ENCODE measurements at places on chromosomes 6 and 20.
A peak's percentile ranks its signal among the peaks of the same experiment; 100 is the strongest.

- DNase-seq = no peak
Measured at GRCh38 chr6:168468045-168468444, 27.1 kb downstream of the SMOC2 start.

GRCh38 chr6:150336299-150336698, 32.5 kb upstream of the IYD start:
- DNase-seq = no peak

GRCh38 chr6:32178547-32179440, 589 bp downstream of the RNF5 start:
- DNase-seq = no peak

GRCh38 chr6:13079096-13079723, 249.1 kb downstream of the TBC1D7 start:
- no peak for DNase-seq

- DNase-seq = no peak
Measured at GRCh38 chr20:22823119-22823518, 212.0 kb upstream of the SSTR4 start.

DNA sequence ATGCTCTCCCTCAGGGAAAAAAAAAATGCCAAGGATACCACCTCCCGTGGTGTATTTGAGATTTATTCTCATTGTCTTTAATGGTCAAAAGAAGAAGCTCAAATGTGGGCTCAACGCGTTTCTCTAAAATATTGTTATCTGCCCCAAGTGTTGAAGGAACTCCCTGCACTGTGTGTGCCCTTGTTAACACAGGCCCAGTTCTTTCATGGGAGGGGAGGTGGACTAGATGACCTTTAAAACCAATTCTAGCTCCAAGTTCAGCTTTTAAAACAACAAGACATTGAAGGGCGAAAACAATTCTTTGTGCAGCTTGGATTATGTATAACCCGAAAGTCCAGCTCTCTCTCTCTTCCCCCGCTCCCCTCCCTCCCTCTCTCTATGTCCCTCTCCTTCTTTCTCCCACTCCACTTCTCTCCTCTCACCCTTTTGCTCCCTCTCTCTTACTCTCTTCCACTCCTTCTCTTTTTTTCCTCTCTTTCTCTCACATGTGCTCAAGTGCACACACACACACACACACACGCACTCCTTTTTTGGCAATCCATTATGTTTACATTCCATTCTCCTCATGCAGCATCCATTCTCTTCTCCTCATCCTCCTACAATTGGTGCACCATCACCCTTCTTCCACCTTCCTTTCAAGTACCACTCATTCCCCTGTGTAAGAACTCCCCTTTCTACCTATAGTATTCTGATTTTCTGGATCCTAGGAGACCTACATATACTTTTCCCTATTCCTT, 8.5 kb downstream of the HLA-DMB start:
- no peak for DNase-seq

GRCh38 chr6:131000544-131000943, 62.5 kb downstream of the EPB41L2 start:
- no peak for DNase-seq

- no peak for DNase-seq
Measured at GRCh38 chr20:13492001-13492481, 146.7 kb downstream of the TASP1 start.

GRCh38 chr6:56637640-56638039, 5.0 kb downstream of the DST start:
- no peak for DNase-seq

- DNase-seq = no peak
Measured at GRCh38 chr6:73569121-73569520, 48.3 kb upstream of the EEF1A1 start.

GRCh38 chr20:59665656-59666555, 61.6 kb downstream of the PHACTR3 start:
- DNase-seq = no peak

DNA sequence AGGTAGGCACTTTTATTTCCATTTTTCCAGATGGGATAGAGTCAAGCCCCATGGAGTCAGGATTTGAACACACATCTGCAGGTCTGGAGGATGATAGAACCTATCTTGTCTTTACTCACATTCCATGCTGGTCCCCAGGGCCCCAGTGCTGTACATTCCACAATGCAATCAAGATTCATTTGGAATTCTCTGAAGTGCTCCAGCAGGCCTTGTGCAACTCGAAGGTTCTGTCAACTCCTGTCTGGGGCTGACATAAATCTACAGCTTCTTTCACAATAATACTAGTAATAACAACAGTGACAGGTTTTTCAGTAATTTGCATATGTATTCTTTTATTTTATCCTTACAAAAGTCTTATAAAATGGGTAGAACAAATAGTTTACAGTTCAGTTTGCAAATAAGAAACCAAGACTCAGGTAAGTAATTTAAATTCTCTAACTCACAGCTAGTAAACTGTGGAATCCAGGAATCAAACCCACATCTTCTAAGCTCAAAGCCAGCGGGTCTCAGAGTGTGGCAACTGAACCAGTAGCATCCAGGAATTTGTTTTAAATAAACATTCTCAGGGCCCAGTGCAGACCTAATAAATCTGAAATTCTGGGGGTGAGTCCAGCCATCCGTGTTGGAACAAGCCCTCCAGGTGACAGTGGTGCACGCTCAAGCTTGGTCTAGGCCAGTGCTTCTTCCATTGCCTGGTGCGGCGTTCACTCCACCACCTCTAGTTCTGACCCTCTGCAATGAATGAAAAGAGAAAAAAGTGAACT, 137.0 kb upstream of the TNFAIP3 start:
- DNase-seq = no peak

DNA sequence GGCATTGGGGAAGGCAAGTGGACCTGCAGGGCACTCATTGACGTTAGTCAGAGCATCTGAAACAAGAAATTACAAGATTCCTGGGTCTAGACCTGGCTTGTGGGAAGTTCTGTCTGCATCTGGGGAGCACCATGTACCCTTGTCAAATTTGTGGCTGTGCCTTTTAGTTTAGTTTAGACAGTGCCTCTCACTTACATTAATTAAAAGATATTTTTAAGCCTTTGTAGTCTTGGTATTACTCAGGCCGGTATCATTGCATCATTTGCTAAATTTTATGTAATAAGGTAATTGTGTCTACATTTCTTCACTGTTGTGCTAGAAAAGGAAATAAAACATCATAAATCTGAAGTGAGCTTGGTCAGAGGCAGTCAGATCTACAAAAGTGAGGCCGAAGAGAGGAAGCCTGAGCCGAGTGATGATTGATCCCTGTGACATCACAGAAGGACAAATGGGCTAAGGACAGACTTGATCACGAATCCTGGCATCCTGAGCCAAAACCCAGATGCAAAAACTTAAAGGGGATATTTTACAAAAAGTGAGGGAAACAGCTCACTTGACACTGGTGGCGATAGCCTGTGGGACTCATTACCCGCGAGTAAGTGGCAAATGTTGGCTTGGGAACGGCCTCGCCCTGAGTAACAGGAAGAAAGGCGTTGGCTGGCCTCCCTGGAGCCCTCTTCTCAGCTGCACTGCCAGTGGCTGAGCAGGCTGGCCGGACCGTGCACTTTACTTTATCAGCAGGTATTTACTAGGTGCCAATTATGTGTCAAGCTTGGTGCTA, 106.5 kb downstream of the TCP11 start:
- peak; percentile 92 for DNase-seq

- peak; percentile 76 for DNase-seq
Measured at GRCh38 chr6:30883685-30884520, at the start of gene DDR1. DDR1 (plus strand) TSS chr6:30884519; CDS start chr6:30888730, 4,211 bp downstream.

DNA sequence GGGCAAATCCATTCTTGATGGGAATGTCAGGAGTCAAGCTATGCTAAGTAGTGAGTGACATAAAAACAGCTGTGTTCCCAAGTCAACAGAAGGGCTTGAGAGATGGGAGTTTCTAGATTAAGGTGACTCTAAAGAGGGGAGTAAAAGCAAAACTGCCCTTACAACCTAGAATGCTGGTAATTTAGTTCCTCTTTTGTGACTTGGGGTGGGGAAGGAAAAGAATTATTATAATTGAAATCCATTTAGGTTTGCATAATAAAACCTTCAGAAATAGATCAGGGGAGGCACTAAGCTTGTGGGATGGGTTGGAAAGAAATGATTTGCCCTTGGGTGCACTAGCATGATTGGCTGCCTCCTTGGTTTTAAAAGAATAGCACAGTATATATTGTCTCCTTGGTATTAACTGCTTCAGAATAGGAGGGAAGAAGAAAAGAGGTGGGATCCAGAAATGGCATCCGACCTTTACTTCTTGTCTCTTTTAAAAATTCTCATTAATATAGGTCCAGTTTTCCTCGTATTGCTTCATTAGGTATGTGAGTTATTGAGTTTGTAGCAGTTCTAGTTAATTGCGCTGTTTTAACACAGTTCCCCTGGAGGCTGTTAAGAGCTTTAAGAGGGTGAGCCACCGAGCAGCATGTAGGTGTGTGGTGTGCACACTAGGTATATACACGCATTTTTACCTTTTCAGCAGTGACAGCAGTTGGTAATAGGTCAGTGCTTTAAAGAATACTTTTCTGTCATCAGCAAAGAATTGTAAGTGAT, 95.3 kb upstream of the VSTM2L start:
- DNase-seq = no peak

- no peak for DNase-seq
Measured at GRCh38 chr6:16006681-16007080, 122.2 kb upstream of the MYLIP start.

- no peak for DNase-seq
Measured at GRCh38 chr6:166530211-166531095, 56.0 kb downstream of the RAMACL start.

- peak; percentile 52 for DNase-seq
Measured at GRCh38 chr20:36645998-36646397, at the start of gene SLA2. SLA2 (minus strand) TSS chr20:36646196; CDS start chr20:36641335, 4,861 bp downstream.

- DNase-seq = peak; percentile 93
Measured at GRCh38 chr6:291697-292505, at the start of gene DUSP22. DUSP22 (plus strand) TSS chr6:292487; CDS start chr6:292540, 53 bp downstream.

DNA sequence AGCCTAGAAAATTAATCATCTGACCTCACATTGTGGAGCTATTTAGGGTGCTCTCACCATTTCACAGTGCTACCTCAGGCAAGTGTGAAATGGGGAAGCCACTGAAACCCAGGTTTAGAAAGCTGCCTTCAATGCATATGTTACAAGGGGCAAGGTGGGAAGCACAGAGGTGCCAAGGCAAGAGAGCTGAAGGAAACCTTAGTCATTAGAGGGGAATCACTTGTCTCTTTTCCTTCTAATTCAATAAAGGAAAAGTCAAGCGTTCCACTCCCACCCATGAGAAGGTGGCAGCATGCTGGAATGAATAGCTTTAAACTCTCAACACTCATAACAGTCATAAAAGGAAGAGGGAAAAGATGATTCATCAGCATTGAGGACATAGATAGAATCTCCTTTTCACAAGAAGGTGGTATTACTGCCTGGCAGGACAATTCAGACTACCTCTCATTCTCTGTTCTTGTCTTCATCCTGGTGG, 251.9 kb upstream of the IRAK1BP1 start:
- no peak for DNase-seq

- DNase-seq = no peak
Measured at GRCh38 chr6:39197922-39198500, 31.3 kb downstream of the KCNK5 start.

- no peak for DNase-seq
Measured at GRCh38 chr6:151075527-151075926, 164.2 kb upstream of the AKAP12 start.

GRCh38 chr6:84739866-84740208, 24.6 kb downstream of the TBX18 start:
- no peak for DNase-seq

DNA sequence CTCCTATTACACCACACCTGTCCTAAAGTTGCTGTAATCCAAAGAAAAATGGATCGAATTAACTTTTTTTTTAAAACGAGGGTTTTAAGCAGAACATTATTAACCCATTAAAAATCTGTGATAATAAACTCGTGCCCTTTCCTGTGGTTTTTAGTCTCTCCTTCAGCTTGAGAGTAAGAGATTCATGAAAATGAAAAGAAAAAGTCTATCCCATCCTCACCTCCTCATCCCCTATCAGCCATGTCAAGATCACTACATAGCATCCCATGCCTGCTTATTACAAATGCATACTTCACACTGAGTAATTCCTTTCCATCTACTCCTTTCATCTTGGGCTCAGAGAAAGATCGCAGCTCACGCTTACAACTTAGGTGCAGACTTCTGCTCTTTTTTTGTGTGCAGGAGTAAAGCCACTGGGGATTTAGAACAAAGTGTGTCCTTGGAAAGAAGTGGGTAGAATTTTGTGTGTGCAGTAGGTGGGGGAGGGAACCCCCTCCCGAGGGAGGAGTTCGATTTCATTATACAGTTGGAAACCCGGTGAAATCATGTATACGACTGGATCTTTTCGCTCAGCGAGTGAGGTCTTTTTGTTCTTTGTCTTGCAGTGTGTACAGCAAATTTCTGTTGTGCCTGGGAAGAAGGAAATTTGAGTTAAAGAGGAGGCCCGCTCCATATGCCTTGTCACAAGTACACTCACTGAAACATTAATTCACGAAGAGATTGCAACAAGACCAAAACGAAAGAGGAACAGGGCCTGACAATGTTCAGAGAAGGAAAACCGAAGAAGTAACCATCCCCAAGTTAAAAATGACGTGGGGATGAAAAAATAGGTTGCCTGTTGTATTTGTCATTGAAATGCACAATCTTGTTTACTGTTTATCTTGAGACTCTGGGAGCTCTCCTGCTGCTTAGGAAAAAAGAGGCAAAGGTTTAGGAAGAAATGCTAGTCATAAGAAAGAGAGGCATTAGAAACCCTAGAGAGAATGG, 146.5 kb upstream of the ZNF217 start:
- DNase-seq = no peak

DNA sequence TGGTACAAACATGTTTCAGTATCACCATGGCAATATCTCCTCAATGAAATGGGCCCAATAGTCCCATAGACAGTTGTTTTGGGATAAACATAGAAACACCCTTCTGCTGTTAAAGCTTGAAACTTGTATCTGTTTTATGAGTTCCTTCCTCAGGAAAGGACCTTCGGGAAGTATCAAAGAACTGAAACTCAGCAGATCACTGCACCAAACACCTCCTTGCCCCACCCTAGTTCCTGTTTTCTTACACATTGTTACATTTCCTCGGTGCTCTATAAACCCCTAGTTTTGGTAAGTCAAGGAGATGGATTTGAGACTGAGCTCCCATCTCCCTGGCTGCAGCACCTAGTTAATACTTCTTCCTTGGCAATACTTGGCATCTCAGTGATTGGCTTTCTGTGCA, 73.8 kb upstream of the ECI2 start:
- no peak for DNase-seq

GRCh38 chr6:137588472-137588871, 94.3 kb upstream of the OLIG3 start:
- no peak for DNase-seq

GRCh38 chr6:164812706-164813105, 496.7 kb downstream of the C6orf118 start:
- DNase-seq = no peak

DNA sequence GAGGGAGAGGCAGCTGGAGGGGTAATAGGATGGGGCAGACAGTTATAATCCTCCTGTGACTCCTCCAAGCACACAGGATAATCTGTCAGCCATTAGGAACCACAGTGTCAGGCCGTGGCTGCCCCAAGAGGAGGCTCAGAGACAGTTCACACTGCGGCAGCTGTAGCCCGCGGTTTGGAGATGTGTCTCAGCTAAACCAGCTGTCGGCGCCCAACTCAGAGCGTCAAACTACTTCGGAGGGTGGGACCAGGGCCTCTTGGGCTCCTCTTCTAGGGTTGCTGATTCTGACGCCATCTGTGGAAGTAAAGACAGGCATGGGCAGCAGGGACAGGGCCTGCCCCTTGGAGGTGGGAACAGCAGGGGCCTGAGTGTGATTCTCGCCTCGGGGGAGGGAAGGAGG, 309.8 kb downstream of the CDC5L start:
- no peak for DNase-seq

- no peak for DNase-seq
Measured at GRCh38 chr6:29726001-29726400, 2.8 kb downstream of the HLA-F start.

- DNase-seq = no peak
Measured at GRCh38 chr6:124158024-124158423, 354.4 kb downstream of the NKAIN2 start.

All from lower lobe of right lung (tissue), 2 donors.